Cerebellar cortex (tissue), 1 donor: ENCODE measurements at places on chromosomes 5 and 9.

DNA sequence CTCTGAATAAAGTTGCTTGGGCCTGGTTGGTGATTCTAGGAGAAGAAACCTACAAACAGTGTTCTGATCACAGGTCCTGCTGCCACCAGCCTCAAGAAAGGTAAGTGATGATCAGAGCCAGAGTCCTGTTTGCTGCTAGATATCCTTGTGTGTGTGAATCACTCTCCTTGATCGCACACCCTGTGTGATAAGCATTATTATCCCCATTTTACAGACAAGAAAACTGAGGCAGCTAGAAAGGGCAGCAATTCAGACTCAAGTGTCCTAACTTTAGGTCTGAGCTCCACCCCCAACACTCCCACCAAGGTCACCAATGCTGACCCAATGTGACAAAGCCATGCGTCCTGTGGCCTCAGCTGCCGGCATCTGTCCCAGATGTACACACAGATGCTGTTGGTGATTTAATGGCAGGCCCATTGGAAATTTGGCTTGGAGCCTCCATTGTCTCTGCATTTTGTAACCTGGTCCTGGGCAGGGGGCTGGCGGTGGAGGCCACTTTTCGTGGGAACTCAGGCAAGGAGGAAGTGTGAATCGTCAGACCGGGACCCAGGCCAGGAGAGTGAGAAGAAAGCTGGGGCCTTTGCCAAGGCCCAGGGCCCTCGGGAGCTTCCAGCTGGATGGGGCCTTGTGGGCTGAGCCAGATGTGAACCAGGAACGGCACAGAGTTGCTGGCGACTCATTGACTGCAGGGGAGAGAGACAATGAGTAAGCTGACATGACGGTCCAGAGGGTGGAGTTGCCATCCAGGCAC lies 29.8 kb upstream of the GGTA1 start:
- DNase-seq, result no peak

DNA sequence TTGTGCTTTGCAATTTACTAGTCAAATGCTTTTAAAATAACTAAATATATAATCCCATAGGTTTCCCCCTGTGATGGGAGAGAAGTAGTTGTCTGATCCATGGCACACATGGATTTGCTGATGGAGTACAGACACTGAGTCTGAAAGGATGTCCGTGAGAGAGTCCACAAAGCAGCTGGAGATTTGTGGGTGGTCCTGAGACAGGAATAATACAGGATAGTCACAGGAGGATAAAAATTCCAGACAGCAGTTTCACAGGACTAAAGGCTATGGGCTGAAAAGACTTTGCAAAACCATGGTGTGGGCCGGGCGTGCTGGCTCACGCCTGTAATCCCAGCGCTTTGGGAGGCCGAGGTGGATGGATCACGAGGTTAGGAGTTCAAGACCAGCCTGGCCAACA lies 58.7 kb upstream of the ZFR start:
- DNase-seq, result no peak

GRCh38 chr5:173501922-173502321 lies 114.5 kb downstream of the BOD1 start:
- no peak for DNase-seq

GRCh38 chr5:142748568-142749249 lies 21.5 kb upstream of the ARHGAP26 start:
- peak; percentile 82 for DNase-seq

DNA sequence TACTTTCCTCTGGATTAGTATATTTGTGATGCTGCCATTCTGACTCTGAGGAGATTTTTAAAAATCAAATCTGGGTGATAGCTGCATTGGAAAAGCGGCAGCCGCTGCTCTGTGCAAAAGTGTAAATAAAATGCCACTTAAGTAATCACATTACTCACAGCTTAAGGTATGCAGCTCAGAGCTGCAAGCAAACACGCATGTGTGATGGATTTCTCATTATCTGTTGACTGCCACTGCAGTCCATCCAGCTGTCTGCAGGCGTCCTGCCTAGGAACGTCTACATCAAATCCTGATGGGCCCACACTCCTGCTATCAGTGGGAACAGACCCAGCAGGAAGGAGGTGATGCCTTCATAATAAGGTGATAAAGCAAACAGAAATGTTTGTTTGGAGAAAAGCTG lies 216.9 kb downstream of the SPOCK1 start:
- no peak for DNase-seq
